ENCODE measurements at places on chromosomes 11 and 22.

DNA sequence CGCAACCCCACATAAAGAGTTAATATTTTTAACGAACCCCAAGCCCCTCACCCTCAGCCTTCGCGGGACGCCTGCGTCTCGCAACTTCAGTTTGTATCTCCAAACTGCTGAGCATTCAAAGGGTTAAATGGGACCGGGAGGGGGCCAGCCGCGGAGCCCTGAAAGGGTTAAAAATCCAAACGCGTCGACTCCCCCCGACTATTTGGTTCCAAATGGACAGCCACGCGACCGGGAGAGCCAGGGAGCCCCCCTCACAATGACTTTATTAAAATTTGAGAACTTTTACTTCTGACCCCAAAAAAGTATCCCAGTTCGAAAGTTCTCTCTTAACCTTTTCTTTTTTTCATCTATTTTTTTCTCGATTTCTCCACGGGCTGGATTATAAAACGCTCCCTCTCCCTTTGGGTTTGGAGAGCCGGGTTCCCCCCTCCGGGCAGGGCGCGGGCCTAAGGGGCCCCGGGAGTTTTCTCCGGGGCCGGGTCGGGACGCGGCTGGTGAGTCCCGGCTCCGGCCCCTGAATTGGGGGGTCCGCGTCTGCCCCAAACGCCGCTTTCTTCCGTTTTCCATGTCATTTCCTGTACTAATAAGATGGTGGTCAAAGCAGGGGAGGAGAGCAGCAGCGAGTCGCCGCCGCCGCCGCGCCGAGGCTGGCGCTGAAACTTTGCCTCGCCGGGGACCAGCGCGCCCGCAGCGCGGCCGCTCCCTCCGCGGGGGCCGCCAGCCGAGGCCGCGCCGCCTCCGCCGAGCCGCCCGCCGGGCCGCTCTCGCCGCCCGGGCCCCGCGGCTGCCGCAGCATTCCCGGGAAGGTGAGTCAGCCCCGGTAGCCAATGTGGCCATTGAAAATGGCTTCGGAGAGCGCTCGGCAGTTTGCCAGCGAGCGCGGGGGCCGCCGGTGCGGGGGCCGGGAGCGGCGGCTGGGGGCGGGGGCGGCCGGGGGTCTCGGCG, at the start of gene PRDM11:
TSS of gene PRDM11 (plus strand) at position 568 of the 945 bp plus-strand sequence. CDS start 35,128 bp downstream, outside the sequence.
- DNase-seq: no peak

GRCh38 chr22:42720263-42721044, at the start of gene A4GALT:
A4GALT (minus strand) TSS chr22:42720870; CDS start chr22:42693951, 26,919 bp downstream.
- DNase-seq: no peak

- no peak for DNase-seq
Observed at GRCh38 chr11:2839395-2839943, 46.1 kb downstream of the CDKN1C start.

DNA sequence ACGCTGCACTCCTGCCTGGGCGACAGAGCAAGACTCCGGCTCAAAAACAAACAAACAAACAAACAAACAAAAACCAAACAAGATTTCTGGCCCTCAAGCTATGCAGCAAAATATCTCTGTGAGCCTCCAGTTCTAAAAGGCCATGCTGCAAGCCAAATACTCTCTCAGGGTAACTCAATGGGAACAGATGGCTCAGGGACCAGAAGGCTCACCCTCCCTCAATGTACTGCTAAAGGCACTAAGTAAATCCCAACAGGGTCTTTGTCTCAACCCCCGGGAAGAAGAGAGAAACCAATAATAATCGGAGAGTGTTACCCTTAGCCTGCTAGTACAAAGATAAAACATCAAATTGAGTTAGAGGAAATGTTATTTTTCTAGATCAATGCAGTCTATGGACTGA, 119.7 kb upstream of the ZC3H12C start:
- peak; percentile 61 for DNase-seq

DNA sequence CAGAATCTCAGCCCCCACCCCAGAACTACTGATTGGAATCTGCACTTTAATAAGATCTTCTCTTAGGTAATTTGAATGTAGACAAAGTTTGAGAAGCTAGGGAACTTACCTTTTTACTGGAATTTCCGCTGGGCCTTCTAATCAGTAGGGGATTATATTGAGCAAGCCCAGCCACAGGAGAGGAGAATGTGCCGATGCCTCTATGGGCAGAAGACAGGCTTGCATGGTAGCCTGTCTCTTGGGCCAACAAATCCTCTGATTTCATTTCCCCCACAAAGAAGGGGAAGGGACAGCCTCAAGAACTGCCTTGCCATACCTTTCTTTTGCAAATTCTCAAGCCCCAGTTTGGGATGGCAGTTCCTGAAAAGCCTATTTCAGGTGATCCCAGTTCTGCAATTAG, 163.4 kb upstream of the BDNF start:
- DNase-seq: no peak

DNA sequence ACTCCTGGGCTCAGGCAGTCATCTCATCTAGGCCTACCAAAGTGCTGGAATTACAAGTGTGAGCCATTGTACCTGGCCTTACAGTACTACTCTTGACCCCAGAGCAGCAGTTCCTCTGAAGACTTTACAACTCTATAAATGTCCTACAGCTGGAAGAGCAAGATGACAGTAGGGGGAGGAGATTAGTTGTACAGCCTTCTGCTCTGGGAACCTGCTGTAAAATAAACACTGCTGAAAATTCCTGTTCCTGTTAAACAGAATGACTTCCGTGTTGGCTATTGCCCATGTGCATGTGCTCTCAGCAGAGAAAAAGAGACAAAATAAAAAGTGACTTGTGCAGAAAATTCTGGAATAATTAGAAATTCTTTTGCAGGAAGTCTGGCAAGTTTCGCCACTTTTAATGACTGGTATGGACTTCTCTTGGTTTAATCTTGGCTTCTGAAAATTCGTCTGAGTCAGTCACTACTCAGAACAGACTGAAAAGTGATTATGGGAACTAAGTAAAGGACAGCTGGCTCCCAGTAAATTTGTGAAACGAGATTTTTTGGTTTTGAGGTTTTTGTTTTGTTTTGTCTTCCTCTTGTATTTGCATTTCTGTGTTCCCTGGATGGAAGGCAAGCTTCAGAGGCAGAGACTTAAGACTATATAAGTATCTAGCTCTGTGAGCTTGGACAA, 955.7 kb downstream of the DLG2 start:
- DNase-seq: no peak

GRCh38 chr11:94326947-94327346, 22.6 kb downstream of the IZUMO1R start:
- no peak for DNase-seq

DNA sequence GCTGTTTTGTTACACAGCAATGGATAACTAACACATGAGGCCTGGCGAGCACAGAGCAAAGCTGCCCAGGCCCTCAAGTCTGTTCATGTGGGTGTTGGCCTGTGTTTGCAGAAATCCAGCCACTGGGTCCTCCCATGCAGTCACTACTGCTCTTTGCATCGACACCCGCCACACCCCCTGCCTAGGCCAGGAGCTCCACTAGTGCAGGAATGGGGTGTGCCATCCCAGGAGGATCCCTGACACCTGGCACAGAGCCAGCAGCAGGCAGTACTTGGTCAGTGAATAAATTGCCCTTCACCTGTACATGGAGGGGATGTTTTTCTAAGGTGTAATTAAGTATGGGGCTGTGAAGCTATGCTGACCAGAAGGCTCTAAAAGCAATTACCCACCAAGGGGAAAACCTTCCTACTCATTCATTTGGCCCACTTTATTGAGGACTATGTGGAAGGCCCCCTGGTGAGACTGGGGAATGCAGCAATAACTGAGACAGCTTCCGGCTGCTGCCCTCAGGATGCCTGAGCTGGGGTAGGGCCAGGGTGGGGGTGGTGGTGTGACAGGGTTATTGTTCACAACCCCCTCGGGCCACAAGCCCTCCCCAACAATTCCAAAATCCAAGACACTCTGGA, 160.8 kb downstream of the CRYBB2 start:
- DNase-seq: no peak

- no peak for DNase-seq
Observed at GRCh38 chr11:128195057-128195751, 392.2 kb downstream of the ETS1 start.

GRCh38 chr11:67507242-67507863, 609 bp downstream of the CDK2AP2 start:
- DNase-seq: no peak

DNA sequence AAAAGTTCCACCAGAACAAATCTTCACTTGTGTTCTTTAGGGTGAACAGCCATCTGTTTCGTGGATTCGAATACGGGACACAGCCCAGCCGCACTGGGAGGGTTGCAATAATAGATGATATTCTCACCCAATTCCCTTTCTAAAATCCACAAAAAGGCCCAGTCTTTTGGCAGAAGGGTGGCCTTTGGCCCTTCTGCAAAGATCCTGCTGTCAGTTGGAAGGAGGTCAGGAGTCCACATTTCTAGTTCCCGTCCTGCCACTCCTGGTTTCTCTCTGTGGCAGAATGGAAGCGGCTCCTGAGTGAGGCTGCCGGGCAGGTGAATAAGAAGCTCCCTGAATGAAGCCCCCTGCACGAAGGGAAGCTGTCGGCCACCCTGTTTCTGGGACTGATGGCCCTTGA, 11.2 kb upstream of the LINC01488 start:
- no peak for DNase-seq

- DNase-seq: no peak
Observed at GRCh38 chr22:19387038-19387437, 44.5 kb downstream of the HIRA start.

- no peak for DNase-seq
Observed at GRCh38 chr22:40147388-40148176, 30.1 kb upstream of the TNRC6B start.

- DNase-seq: no peak
Observed at GRCh38 chr11:46918788-46919513, 601 bp upstream of the LRP4 start.

DNA sequence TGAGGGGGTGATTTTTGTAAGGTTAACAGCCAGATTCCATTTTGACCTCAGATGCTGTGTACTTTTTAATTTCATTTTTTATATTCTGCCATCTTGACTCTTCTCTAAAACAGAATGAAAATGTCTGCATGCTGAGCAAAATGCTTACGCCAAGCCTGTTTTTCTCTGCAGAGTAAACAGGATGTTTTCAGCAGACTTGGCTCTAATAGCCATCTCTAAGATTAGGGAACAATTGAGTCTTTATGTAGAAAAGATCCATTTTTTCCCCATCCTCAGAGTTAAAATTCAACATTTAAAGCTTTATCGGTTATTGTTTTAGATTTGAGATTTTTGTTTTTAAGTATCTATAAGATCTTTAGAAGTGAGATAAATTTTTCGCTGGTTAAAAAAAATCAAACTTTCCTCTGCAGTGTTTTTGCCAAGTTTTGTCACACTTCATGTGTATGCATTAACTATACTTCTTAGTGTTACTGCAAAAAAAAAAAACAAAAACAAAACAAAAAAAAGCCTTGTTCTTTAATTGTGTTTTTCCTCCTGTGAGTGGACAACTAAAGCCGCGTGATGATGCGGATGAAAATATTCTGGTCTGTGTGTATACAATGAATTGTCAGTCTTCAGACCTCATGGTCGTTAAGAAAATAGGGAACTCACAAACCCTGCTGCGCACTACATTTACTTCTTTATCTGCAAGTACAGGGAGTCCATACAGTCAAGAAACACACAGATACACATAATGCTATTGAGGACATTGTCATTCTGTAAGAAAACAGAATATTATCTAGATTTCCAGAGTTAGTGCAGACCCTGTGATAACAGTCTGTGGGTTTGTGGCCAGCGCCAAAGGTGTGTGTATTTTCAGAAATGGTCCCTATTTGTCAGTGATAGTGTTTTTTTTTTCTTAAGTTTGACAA, 17.5 kb upstream of the ADSL start:
- DNase-seq: no peak

- DNase-seq: no peak
Observed at GRCh38 chr11:129992161-129992944, 10.3 kb downstream of the PRDM10 start.

DNA sequence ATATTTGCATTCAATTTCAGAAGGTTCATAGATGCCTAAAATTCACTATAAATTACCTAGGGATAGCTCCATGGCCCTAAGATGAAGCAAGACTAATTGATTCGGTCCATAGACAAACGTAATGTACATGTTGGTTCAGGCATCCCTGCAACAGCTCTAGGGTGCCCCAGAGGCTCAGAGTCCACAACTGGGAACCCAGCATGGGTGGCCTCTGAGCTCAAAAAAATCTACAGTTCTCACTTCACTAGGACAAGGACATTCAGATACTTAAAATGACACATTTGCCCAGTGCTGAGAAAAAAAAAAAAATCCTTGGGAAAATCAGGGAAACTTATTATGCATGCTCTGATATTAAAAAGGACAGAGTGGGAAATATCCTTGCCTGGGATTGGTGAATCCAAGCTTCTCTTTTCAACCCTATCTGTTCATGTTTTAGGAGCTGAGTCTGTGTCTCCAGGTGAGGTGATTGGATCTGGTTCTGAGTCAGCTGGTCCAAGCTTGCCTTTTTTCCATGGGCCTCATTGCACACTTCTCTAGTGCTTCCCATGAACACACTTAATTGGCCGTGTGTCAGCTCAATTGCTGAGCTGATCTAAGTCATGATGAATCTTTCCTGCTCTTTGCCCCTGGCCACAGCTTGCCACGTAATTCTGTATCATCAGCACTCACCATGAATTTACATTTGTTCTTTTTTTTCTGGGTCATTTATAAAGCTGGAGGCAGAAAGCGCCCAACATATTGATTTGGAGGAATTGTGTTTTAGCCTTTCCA, 116.3 kb upstream of the RCN1 start:
- DNase-seq: no peak

GRCh38 chr11:108340973-108341372, 118.1 kb downstream of the ATM start:
- DNase-seq: no peak

DNA sequence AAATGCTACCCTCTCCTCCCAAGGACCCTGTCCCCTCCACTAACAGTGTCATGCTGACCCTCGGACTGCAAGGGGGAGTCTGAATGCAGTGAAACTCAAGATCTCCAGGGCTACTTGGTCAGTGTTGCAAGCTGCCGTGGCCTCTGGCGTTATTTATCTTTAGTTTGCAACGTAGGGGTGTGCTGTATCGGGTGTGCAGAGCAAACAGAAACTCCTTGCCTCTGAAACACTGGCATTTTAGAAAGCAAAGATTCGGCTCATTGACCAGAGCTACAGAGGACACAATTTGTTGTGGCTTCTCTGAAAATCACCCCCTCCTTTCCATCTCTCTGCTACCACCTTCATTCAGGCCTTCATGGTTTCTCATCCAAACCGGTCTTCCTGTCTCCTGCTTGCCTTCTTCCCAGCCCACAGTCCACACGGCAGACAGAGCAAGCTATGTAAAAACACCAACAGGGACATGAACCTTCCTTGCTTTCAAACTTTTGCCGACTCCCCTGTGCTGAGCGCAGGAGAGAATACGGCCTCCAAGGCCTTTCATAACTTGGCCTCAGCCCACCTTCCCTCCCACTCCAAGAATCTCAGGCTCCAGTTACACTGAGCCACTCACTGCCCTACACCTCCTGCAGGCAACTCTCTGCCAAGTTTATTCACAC, 14.9 kb downstream of the FZD4 start:
- DNase-seq: no peak
